ENCODE measurements at places on chromosomes 6 and 20.

- DNase-seq, result no peak
These were observed 259.6 kb downstream of the TBC1D7 start for GRCh38 chr6:13068586-13069210.

GRCh38 chr20:39264506-39265172, 302.5 kb downstream of the DHX35 start:
- peak; percentile 68 for DNase-seq

GRCh38 chr20:19817017-19817416, 59.0 kb downstream of the RIN2 start:
- no peak for DNase-seq

- DNase-seq, result no peak
These were observed 58.2 kb upstream of the GJE1 start for GRCh38 chr6:142074516-142074915.

DNA sequence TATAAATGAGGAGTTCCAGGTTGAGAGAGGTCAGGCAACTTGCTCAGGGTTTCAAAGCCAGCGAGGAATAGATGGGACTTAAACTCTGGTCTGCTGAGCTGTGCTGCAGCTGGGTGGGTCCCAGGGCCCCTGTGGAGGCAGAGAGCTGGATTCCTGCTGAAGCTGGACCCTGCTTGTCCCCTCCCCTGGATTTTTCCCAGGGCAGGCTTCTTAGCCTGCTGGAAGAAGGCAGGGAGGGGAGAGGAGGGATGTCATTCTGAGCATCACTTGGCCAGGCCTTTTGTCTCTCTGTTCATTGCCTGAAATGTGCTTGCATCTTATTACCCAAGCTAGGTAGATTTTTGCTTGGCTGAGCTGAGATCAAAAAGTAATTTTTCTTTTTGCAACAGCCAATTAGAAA, 133.7 kb downstream of the DHX35 start:
- DNase-seq, result no peak
